Sciatic nerve (tissue), 2 donors: ENCODE measurements at places on chromosomes 6 and 20.

DNA sequence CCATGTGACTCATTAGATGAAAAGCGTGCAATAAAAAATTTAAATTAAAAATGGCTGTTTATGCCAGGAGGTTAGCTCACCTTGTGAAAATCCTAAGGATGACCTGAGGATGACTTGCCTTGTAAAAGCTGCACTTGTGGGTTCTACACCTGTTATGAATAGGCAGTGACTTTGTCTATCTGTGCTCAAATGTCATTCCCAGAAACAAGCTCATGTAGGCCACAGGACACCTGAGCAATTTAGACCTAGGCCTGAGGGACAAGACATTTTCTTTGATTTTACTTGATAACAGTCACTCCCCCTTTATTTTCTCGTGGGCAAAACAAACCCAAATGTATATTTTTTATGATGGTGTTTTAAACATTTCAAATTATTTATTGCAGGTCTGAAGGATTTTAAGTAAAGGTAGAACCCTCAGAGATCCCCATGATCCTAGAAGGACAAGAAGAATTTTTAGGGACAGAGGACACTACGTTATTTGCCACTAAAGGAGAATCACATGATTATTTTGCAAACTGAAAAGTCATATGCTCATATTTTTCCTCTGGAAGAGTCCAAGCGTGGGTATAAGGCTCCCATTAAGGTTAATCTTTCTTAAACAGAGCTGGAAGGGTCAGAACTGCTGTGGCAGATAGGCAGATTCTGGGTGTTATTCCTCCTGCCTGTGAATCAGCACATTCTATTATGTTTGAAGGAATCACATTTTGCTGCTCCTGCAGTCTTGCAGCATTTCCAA, 277.5 kb upstream of the MAN1A1 start:
- no peak for DNase-seq

GRCh38 chr20:19692685-19693119, 65.4 kb upstream of the RIN2 start:
- DNase-seq = peak; percentile 78

DNA sequence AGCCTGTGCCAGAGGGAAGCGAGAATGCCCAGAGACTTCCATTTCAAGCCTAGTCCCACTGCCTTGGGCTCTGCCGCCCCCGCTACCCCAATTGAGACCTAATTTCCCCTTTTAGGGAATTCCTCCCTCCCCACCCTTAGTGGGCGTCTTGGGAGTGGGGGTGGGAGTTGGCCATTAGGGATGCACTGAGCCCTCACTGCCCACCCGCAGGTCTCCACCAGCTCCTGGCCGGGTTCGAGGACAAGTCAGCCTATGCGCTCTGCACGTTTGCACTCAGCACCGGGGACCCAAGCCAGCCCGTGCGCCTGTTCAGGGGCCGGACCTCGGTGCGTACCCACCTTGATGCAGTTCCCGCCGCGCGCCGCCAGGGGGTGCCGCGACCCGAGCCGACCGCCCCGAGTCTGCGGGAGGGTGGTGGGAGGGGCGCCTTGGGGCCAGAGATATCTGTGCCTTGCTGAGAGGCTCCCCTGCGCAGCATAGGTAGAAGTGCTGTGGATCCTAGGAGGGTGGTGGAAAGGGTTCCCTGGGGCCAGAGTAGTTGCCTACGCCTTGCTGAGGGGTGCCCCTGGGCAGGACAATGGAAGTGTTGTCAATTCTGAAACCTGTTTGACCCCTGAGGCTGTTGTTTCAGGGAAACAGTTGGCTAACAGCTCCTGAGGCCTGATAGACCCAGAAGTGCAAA, 9.2 kb downstream of the ITPA start:
- peak; percentile 73 for DNase-seq

- DNase-seq = peak; percentile 86
Measured at GRCh38 chr6:84422380-84422968, 195.0 kb upstream of the CEP162 start.

DNA sequence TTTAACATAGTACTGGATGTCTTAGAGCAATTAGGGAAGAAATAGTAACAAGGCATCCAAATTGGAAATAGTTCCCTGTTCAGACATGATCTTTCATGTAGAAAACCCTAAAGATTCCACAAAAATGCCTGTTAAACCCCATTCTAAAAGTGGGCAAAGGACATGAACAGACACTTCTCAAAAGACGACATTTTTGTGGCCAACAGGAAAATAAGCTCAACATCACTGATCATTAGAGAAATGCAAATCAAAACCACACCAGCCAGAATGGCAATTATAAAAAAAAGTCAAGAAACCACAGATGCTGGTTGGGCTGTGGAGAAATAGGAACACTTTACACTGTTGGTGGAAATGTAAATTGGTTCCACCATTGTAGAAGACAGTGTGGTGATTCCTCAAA, 109.9 kb upstream of the MOCS1 start:
- no peak for DNase-seq

DNA sequence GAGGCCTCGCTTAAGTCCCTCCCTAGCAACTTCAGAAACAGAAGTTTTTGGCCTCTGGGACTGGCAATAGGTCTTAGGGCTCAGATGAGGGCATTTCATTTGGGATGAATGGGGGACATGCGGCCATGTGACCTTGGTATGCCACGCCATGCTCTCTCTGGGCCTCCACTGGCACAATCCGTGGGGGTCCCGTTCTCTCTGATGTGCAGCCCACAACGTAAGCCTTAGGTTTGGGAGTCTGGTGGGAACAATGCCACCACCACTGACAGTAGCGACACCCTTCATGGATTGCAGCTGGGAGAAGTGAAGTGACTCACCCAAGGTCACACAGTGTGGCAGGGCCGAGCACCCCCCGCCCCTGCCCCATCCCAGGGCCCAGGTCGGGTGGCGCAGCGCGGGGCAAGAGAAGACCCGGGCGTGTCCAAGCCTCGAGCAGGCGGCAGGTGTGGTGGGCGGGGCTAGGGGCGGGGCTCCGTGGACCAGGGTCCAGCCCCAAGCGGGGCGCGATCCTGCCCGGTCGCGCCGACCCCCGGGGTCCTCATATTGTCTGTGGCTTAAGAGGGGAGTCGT, 864 bp upstream of the CEBPB start:
- peak; percentile 87 for DNase-seq

DNA sequence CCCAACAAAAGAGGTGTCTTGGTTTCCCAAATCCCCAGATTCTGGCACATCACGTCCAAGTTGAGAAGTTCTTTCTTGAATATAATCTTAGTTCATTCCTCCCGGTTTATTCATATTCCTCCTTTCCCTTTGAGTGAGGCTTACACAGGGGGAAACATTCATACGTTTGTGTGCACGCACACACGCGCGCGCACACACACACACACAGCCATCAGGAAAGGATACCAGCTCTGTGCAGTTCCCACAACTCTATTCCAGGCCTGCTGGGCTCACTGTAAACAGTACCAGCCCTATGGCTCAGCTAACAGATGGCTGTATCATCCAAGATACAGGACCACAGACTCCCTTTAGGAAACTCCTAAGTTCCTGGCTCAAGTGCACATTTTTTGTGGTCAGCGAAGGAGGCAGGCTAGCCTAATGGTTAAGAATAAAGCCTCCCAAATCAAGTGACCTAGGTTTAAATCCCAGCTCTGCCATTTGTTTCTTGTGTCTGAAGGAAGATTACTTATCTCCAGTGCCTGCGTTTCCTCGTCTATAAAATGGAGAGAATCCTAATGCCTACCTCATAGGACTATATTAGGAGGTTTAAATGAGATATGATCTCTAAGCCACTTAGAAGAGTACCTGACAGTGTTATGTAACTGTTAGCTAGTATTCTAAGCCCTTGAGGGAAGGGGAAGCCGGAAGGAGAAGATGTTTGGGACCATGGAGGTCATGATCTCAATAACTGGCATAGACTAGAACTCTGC, 3.7 kb upstream of the TAF8 start:
- no peak for DNase-seq

DNA sequence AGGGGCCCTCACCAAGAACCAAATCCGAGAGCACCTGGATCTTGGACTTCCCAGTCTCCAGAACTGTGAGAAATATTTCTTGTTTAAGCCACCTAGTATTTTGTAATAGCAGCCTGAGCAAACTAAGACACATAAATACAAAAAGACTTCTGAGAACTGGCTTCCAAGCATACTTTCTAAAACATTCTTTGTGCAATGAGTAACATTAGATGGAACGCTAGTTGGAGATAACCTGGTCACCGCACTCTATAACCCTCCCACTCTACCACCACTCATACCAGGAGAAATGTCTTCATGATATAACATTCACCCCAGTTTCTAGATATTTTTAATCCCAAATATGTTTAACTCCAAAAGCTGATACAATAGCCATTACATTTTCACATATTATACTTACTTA, 169.5 kb upstream of the THEMIS start:
- DNase-seq = no peak

DNA sequence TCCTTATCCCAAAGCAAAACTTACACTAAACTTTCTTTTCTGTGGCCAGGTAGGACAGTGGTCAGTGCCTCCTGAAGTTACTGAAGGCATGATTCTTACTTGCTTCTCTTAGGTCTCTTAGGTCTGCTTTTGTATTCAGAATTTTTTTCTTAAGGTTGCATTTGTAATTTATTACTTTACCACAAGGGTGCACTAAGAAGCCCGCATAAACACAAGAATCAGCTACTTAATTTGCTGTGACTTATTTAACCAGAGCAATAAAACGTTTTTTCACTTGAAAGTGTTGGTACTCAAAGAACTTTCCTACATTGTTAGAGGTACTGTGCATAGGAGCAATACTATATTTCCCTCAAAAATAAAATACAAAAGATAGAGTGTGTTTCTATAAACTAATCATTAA, 75.4 kb upstream of the LAMA2 start:
- no peak for DNase-seq

DNA sequence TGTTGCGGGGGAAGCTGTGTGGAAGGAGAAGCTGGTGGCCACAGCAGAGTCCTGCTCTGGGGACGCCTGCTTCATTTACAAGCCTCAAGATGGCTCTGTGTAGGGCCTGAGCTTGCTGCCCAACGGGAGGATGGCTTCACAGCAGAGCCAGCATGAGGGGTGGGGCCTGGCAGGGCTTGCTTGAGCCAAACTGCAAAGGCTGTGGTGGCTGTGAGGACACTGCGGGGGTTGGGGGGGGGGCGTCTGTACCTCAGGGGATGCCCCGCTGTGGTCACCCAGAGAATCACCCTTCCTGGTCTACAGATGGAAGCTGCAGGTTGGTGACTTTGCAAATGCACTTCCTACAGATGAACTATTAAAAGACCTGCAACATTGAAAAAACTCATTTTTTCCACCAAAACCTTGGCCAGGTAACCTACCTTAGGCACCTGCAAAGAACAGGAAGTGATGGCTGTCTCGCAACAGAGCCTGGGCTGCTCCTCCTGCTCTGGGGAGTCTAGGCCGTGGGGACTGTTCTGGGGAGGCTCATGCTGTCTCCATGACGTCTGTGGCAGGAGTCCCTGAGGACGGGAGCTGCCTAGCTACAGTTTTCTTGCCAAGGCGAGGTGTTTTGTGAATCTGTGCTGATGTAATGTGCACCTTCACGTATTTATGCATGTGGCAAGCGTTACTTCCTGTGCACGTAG, 7.3 kb downstream of the NPBWR2 start:
- no peak for DNase-seq

DNA sequence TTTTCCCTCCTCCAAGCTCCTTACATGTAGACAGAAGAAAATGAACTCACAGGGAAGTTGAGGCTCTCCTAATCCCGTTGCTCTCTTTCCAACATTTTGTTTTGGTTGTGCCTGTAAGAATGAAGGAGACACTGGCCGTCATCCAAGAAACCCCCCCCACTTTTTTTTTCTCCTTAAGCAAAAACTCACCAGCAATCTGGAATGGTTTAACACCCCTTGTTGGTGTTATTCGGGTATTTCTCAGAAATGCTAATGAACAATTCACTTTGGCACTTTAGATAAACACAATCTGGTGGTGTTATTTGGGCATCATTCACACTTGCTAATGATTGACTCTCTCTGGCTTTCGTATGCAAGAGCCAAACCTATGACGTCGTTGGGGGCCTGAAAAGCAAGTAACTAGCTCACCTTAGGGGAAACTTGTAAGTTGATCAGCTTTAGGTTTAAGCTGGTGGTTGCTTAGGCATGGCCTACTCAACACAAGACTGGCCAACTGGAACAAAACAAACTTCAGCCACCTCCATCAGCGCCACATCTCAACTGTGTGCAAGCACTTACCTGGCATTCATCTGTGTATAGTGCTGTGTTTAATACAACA, 24.3 kb upstream of the OLIG3 start:
- no peak for DNase-seq

- no peak for DNase-seq
Measured at GRCh38 chr6:87918461-87918941, 129.1 kb upstream of the SPACA1 start.

GRCh38 chr6:154448448-154449096, 61.9 kb downstream of the CNKSR3 start:
- no peak for DNase-seq

DNA sequence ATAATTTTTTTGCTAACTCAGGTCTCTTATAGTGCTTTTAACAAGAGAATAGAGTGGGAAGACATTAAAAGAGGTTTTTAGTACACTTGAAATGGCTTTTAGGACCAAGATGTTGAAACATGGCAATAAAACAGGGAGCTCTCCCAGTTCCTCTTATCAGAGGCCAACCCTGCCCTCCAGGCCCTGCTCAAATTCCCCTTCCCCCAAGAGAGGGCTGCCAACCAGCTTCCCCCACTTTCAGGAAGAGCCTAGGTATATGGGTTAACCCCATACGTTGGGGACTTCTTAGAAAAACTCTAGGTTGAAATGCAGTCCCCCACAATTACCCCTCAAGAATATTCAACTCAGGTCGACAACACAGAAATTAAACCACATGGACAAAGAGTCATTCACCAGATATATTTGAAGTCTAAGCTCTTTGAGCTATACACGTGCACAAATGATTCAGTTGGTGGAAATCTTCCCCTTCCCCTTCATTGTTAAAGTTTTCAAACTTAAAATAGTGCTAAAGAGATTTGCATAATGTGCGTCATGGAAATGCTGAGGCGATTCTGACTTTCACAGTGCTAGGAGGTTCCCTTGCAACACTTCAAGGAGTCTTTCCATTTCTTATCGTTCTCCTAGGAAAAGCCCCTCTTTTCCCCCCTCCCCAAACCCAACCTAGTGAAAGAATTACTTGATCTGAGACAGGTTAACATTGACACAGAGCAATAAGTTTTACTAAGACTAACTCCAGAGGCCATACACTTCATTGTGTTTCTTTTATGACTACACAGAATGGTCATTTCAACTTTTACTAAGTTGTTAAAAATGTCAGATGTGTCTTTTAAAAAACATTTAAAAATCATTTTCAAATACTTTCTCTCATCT, 49.8 kb upstream of the ENPP5 start:
- no peak for DNase-seq

- no peak for DNase-seq
Measured at GRCh38 chr6:27263886-27264285, 16.4 kb downstream of the PRSS16 start.
